Stimulated activated CD8-positive, alpha-beta memory T cell treated with anti-CD3 and anti-CD28 coated beads, Interleukin-7, amount 100 ng/mL, for 4 hours (primary cell): ENCODE measurements at places on chromosomes 16 and 17.

DNA sequence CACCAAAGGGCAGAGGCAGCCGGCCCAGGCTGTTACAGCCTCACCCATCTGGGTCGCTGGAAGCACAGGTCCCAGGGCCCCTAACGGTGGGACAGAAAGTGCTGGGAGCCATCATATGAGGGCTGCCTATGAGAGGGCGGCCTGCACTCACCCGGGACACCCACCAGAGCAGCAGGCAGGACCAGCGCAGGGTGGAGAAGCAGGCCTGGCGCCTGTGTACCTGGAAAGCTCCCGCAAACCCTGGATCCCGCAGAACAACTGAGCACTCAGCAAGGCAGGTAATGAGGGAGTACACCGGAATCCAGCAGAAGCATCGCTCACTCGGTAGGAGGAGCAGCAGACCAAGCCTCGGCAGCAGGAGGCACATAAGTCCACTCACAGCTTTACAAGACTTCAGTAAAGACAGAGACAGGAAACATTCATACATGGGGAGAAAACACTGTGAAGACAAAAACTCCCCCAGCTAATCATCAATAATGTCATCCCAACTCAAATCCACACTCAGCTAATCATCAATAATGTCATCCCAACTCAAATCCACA is 31.5 kb upstream of the C16orf95 start:
- no peak for DNase-seq

GRCh38 chr17:56949595-56949994 is 11.3 kb downstream of the COIL start:
- no peak for DNase-seq

- no peak for DNase-seq
Measured at GRCh38 chr16:66007717-66008116, 358.8 kb upstream of the CDH5 start.

- peak; percentile 62 for DNase-seq
Measured at GRCh38 chr17:37047631-37048104, 98.9 kb downstream of the AATF start.

- DNase-seq, result no peak
Measured at GRCh38 chr17:17134957-17135333, 71.2 kb downstream of the PLD6 start.

DNA sequence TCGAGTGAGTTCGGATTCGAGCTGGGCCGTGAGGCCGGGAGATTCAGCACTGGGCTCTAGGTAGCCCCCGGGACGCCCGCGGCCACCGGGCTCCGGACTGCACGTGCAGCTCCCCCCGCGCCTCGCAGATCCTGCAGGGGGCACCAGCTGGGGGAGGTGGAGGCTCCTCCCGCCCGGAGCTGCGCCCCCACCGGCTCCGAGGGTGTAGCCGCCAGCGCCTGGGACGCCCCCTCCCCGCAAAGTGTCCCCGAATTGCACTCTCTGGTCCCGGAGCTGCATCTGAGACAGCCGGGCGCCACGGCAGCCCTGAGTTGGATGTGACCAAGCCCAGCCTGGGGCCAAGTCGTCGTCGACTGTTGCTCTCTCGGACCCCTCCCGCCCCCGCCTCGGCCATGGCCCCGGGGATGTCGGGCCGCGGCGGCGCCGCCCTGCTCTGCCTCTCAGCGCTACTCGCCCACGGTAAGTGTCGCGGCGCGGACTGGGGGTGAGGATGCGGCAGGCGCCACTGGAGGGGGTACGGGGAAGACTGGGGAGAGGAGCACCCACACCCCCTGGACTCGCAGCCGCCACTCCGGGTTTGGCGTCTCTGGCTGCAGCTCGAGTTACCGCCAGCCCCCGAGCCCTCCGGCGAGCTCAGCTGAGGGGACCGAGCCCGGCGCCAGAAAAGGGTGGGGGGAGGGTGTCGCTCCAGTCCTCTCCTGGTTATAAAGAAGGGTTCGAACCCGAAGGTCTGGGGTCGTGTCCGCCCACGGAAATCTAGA is 1.5 kb downstream of the TMEM132E start:
- DNase-seq, result no peak

- DNase-seq, result no peak
Measured at GRCh38 chr16:1279945-1280589, 24.2 kb downstream of the TPSD1 start.

DNA sequence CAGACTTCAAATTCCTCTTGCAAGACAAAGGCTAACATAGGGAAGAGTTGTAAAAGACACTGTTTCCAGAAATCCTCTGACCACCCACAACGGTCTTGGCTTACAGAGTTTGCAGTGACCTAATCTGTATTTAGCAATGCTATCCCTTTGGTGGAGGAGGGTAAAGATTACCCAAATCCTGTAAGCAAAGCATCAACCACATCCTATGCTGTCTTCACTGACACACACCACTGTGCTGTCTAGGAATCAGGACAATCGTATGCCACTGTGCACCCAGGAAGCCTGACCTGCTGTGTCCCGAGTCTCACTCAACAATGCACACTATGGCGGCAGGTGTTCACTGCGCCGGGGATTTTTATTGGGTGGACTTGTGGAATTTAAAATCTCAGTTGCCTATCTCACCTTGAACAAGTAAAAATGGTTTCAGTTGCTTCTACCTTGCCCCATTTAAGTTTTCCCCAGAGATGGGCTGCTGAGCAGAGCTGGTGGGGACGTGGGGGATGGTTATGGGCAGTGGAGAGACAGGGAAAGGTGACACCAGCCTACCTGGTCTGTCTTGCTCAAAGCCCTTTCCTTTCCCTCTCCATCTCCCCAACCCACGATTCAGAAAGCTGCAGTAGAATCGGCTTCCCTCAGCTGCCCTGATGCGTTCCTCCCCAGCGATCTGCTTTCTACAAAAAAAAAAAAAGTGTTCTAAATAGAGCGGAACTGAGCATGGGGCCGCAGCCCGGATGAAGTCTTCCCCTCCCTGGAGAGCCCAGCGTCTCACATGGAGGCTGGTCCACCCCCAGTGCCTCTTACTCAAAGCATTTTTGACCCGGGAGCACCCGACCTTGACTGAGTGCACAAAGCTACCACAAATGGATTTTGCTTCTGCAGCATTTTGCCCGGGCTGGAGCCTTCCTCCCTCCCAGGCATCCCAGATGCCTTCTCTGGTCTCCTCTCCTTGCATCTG is 271.5 kb downstream of the SOX9 start:
- DNase-seq, result no peak

GRCh38 chr17:46722662-46723285 is 95.7 kb downstream of the WNT3 start:
- no peak for DNase-seq

- no peak for DNase-seq
Measured at GRCh38 chr17:30503558-30503957, 26.4 kb downstream of the GOSR1 start.

- no peak for DNase-seq
Measured at GRCh38 chr16:4339909-4340308, 11.2 kb downstream of the PAM16 start.

DNA sequence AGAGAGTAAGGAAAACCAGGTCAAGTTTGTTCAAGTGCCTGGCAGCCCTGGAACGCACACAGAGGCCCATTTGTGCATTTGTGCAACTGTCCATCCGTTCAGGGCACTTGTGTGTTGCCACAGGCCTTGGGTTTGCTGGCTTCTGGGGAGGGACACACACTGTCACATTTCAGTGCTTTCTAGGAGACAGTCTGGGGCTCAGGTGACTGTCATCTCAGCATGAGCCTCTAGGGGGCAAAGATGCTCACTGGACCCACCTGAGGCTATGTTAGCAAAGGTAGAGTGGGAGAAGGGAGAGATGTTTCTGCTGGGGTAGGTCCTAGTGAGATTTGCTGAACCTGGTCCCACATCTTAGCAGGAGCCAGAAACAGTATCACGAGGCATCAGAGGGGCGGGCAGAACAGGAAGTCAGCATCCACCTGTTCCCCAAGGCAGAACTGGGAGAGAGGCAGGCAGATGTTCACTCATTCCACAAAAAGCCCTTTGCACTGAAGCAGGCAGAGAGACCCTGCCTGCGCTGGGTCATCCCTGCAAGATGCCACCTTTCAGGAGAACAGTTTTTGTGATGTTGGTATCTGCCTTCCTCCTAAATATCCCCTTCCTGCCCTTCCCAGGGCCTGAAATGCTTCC is 48.5 kb downstream of the RAI1 start:
- peak; percentile 35 for DNase-seq

DNA sequence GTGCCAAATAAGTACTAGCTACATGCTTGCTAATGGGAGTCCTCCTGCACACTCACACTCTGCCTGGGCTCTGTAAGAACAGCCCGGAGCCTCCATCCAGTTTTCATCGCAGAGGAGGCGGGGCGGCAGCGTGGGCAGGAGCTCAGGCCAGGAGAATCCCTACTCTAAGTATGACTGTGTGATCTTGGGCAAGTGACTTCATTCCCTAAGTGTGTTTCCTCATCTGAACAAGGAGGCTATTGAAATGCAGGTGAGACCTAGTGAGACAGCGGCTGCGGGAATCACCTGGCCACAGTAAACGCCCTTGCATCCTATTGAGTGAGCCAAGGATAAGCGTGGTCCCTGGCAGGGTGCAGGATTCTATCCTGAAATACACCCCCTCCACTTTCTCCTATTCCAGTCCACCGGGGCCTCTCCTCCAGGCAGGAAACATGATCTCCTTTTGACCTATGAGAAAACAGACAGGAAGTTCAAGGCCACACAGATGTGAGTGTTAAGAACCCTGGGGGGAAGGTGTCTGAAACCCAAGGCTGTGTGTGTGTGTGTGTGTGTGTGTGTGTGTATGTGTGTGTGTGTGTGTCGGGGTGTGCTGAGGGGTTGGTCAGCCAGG is 5.2 kb upstream of the RAI1 start:
- DNase-seq, result no peak

GRCh38 chr16:76343769-76344168 is 66.6 kb downstream of the CNTNAP4 start:
- DNase-seq, result no peak

DNA sequence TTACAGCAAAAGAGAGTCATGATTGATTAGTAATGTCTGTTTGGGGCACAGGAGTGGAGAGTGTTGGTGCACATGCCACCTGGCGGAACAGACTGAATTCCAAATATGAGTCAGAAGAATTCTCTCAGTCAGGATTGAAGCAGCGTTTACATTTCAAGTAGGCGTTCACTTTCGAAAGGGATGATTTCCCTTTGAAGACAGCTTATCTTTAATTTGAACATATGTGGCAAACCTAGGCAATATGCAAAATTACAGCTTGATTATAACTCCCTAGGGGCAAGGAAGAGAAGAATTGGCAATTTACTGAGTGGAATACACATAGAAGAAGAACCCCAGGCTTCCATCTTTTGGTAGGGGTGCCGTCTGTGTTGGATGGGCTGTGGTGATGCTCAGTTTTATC is 235.8 kb downstream of the HAPSTR1 start:
- DNase-seq, result no peak

DNA sequence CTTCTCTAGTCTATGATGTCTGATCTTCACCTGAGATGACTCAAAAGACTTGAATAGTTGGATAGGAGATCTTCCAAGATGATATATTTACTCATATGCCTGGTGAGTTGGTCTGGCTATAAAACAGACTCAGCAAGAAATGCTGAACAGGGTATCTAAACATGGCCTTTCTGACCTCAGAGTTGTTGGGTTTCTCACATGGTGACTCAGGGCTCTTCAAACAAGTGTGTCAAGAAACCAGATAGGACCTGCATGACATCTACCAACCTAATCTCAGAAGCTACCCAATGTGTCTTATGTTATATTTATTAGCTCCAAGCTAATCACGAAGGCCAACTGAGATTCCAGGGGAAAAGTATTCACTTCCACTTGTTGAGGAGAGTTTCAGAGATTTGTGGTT is 1477.3 kb downstream of the CDH8 start:
- no peak for DNase-seq

GRCh38 chr16:58360041-58360634 is 32.1 kb upstream of the GINS3 start:
- no peak for DNase-seq

DNA sequence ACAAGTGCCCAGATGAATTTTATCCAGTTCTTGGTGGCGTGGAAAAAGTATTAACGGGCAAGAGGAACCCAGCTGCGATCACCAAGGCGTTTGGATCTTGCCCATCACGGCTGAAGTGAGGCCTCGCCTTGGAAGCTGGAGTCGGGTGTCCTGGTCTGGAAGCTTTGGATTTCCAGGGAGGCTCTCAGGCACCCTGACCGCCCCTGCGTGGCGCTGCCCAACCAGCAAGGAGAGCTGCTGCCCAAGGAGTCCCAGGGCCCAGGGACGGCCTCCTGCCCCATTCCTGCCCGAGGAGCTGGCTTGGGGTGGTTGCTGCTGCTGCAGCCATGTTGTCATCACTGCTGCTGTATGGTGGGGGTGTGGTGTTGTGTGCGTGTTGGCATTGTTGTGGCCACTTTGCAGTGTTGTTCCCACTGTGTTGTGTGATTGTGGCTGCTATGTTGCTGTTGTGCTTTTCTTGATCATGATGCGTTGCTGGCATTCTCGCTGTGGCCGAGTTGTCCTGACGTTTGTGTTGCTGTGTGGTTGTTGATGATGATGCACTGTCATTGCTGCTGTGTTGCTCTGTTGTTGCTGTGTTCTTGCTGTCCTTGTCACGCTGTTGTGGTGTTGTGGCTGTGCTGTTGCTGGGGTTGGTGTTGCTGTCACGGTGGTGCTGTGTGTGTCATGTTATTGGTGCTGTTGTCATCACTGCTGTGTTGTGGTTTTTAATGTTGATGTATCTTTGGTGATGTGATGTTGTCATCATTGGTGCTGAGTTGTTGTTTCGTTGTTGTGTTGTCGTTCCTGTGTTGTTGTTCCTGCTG is 318.8 kb downstream of the C16orf95 start:
- no peak for DNase-seq
